ENCODE measurements at places on chromosomes 7 and 10.
A peak's percentile ranks its signal among the peaks of the same experiment; 100 is the strongest.

GRCh38 chr10:128792426-128793140, 666.4 kb upstream of the MKI67 start:
- DNase-seq: no peak

- DNase-seq: no peak
Measured at GRCh38 chr10:29473087-29473356, 161.7 kb downstream of the SVIL start.

DNA sequence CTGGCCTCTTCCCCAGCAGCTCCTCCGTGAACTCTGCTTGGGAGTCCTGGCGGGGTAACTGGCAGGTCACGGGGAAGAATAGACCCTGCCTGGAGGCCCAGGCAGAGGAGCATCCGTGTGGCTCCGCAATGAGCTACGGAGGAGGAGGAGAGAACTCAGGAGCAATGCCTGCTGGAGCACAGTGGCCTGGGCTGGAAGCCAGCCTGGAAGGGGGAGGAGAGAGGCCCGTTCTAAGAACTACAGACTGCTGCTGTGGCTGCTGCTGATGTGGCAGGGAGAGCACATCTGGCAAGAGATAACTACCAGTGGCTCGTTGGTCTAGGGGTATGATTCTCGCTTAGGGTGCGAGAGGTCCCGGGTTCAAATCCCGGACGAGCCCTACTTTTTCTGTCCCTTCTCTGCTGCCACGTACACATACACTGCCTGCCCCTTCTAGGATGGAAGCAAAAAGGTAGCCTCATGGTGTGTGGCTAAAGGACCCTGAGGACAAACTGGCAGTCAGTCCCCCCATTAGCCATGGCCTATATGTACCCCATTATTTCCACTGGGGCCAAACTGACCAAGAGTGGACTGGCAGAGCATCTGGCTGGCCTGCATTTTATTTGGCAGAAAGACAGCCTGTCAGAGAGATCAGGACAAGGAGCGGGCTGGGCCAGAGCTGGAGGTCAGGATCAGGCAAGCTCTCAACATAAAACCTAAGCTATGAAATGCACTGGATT, 7.7 kb upstream of the OPN1SW start:
- DNase-seq: no peak

- DNase-seq: no peak
Measured at GRCh38 chr7:149559711-149560110, 62.1 kb upstream of the ZNF746 start.

DNA sequence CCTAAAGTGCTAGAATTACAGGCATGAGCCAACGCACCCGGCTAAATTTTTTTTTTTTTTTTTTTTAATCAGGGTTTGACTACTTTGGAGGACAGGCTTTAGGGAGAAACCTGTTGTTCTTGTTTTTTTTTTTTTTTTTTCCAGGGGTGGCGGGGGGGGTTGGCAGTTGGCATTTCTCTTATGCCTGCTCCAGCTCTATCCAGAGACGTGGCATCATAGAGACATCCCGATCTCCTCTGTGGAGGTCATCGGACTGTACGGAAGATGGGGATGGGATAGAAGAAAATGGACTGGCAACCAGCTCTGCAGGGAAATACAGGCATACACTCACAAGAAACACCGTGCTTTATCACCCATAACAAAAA, 130.8 kb downstream of the PRPF18 start:
- DNase-seq: no peak

DNA sequence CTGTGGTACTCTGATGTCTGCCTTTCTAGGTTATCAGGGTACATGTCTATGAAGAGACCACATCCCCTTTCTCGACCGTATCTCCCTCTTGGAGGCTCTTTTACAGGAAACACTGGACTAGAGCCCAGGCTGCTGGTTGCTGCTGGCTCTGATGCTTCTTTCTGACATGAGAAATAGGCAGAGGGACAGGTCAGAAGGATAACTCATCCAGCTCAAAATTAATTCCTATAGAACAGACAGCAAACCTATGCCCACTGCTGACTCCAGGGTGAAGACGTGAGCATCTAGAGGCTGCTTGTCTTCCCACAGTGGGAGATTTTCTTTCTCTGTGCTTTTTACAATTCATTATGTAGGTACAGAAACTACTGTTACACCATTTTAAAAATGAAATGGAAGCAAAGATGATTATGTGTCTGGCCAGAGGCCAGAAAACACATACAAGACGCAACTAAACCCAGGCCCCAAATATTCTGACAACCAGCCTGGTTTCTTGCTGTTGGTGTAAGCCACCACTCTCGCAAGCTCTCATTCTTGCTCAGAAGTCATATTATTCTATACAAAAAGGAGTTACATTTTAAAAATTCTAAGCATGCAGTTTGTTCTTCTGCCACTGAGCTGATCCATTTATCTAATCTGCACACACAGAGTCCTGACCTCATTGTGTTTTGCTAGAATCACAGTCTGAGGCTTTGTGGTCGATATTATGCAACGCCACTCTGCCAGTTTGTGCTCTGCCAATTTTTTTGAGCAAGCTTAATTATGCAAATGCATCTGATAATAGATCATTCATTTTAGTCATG, 424.3 kb downstream of the KIF20B start:
- DNase-seq: no peak

- no peak for DNase-seq
Measured at GRCh38 chr10:130039141-130039540, 71.5 kb downstream of the C10orf143 start.

DNA sequence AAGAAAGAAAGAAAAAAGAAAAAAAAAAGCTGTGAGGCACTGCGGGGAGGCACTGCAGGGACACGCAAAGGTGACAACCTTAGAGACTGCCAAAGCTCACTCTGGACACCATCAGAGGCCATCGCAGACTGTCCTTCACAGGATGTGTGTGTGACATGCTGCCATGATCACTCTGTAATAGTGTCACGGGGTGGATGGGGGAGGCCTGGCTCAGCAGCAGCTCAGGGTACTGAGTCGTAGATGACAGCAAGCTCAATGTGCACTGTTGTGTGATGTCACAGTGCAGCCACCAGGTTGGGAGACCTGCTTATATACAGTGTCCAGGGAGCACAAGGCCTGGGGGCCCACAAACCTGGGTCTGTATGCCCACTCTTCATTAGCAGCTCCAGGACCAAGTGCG, 83.3 kb downstream of the SLIT1 start:
- DNase-seq: no peak

DNA sequence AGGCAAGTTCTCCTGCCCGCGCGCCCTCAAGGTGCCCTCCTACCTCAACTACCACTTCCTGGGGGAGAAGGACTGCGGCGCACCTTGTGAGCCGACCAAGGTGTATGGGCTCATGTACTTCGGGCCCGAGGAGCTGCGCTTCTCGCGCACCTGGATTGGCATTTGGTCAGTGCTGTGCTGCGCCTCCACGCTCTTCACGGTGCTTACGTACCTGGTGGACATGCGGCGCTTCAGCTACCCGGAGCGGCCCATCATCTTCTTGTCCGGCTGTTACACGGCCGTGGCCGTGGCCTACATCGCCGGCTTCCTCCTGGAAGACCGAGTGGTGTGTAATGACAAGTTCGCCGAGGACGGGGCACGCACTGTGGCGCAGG, 1.4 kb downstream of the FZD1 start:
- DNase-seq: no peak

DNA sequence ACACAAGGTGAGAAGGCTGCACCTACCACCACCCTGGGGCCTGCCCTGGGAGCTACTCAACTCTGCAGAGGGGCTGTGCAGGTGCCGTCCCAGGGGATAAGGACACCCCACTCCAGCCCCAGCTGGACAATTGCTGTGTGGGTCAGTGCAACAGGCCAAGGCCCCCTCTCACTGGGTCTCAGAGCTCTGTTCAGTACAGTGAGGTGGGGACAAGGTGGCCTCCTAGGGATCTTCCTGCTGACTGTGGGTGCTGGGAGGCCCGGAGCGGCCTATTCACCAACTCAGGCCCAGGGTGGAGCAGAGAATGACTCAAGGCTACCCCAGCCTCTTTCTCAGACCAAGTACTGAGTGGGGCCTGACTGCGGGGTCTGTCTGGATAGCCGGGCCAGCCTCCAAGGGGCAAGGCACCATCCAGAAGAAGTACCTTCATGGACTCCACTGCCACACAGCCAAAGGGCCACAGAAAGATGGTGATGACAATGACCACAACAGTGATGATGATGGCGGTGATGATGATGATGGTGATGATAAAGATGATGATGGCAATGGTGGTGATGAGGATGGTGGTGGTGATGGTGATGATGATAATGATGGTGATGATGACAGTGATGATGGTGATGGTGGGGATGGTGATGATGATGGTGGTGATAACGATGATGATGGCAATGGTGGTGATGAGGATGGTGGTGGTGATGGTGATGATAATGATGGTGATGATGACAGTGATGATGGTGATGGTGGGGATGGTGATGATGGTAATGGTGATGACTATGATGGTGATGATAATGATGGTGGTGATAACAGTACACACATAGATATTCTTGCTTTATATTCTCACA, 59.8 kb upstream of the DNAAF5 start:
- no peak for DNase-seq

- no peak for DNase-seq
Measured at GRCh38 chr7:135763261-135763660, 14.6 kb upstream of the FAM180A start.

GRCh38 chr10:71039551-71039950, 151.2 kb upstream of the PCBD1 start:
- DNase-seq: no peak

GRCh38 chr10:49076319-49076718, 39.0 kb downstream of the VSTM4 start:
- DNase-seq: no peak

GRCh38 chr10:44197646-44198045, 187.3 kb downstream of the CXCL12 start:
- no peak for DNase-seq

DNA sequence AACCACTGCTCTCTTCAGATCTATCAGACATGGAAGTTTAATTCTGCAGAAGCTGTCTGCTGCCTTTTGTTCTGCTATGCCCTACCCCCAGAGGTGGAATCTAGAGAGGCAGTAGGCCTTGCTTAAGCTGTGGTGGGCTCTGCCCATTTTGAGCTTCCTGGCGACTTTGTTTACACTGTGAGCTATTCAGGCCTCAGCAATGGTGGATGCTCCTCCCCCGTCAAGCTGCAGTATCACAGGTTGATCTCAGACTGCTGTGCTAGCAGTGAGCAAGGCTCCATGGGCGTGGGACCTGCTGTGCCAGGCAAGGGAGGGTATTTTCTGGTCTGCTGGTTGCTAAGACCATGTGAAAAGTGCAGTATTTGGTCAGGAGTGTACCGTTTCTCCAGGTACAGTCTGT, 45.1 kb upstream of the CDK14 start:
- DNase-seq: no peak

GRCh38 chr7:83410989-83411591, 237.8 kb downstream of the SEMA3E start:
- DNase-seq: peak; percentile 7

- DNase-seq: no peak
Measured at GRCh38 chr7:116899308-116899707, 36.9 kb downstream of the CAPZA2 start.

Measured in pulmonary artery endothelial cell (primary cell).